ENCODE measurements at places on chromosomes 5 and 9.

GRCh38 chr5:65068410-65068809 lies 299.7 kb downstream of the CWC27 start:
- DNase-seq, result no peak

GRCh38 chr5:131607418-131607817 lies 27.6 kb downstream of the RAPGEF6 start:
- DNase-seq, result no peak

- no peak for DNase-seq
Measured at GRCh38 chr9:7935681-7936080, 136.1 kb upstream of the DMAC1 start.

DNA sequence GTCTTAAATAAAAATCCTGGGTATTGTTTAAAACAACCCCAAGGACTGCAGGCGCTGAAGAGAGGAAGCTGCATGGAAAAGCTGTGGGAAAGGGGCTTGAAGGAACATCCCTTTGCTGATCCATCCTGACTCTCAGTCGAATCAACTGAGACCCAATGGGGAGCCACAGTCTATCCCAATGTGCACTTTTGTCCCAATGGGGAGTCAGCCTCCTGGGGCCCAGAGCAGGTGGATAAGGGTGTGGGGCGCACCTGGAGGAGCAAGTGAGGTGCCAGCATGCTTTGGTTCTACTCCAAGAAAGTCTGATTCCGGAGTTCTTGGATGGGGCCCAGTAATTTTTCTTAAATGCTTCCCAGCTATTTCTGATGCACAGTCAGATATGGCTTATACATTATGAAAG lies 118.1 kb downstream of the COL23A1 start:
- no peak for DNase-seq

GRCh38 chr5:83058726-83059125 lies 18.5 kb downstream of the TMEM167A start:
- DNase-seq, result no peak

DNA sequence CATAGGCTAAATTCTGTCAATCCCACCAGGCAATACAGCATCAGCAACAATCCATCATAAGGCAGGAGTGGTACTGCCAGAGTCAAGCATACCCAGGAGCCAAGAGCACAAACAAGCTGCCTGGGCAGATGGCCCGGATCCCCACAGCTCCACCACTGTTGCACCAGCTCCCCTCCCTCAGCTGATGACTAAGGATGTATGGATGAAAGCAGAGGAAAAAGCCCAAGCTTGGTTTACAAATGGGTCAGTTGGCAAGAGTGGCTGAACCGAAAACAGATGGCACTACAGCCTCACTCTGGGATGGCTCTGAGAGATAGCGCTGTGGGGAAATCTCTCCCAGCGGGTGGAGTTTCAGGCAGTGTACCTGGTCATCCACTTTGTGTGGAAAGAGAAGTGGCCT lies 29.4 kb downstream of the DROSHA start:
- no peak for DNase-seq

DNA sequence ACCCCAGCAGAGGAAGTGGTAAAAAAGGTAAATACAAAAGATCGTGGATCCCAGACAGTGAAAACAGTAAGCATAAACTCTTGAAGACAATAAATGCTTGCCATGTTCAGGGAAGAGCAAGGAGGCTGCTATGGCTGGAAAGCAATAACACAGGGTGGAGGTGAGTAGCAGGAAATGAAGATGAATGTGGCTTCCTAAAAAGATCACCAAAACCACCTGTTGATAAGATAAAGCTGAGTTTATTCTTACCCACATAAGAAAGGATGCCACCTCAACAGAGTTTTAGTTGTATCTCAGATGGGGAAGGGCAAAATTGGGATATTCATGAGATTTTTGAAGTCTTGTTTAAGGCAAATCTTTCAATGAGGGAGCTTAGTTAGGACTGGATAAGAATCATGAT lies 273.3 kb downstream of the MSX2 start:
- no peak for DNase-seq

- DNase-seq, result no peak
Measured at GRCh38 chr5:156164306-156164705, 162.7 kb upstream of the SGCD start.

DNA sequence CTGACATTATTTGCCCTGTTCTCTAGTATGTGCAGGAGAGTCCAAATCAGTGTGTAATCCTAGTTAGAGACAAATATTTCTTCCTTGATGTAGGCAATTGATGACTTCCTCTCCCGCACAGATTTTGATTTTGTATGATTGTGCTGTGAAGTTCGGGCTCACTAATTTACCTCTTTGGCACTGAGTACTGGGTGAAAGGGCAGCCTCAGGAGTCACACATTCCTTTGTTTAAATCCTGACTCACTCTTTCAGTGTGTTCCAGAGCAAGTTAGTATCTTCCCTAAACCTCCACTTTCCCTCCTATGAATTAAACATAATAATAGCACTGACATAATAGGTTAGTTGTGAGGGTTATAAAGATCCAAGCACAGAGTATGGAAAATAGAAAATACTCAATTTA lies 269.7 kb downstream of the ISL1 start:
- DNase-seq, result no peak

- no peak for DNase-seq
Measured at GRCh38 chr9:104948277-104948676, 20.3 kb upstream of the ABCA1 start.

DNA sequence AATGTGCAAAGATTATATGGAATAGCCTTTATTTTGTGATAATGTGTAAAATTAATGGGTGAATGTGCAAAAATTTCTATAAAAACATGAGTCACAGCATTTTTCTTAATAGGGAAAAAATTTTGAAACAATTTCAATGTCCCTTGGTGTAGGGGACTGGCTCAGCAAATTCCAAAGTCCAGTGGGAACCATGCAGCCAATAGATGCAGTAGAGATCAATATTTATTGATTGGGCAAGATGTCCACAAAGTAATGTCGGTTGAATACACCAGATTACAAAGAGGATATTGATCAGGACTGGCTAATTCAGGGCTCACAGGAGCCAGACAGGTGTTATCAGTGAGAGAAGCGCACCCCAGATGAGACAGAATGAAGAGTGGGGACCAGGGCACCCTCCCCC lies 62.5 kb downstream of the AMBP start:
- DNase-seq, result no peak

Data from NCI-H1105 treated with DMSO at 0.1 percent for 48 hours (cell line).